IMR-90 (cell line): ENCODE measurements at places on chromosomes 11 and 22. TPM values are rescaled to one million over a fixed set of nuclear protein-coding genes. Genes with fewer than 3 reads are reported as not detected.

GRCh38 chr22:37623075-37624016, 14.7 kb downstream of the GGA1 start:
- DNase-seq: peak; percentile 43

- DNase-seq: no peak
Observed at GRCh38 chr22:24214467-24215285, 30.2 kb downstream of the GGT5 start.

DNA sequence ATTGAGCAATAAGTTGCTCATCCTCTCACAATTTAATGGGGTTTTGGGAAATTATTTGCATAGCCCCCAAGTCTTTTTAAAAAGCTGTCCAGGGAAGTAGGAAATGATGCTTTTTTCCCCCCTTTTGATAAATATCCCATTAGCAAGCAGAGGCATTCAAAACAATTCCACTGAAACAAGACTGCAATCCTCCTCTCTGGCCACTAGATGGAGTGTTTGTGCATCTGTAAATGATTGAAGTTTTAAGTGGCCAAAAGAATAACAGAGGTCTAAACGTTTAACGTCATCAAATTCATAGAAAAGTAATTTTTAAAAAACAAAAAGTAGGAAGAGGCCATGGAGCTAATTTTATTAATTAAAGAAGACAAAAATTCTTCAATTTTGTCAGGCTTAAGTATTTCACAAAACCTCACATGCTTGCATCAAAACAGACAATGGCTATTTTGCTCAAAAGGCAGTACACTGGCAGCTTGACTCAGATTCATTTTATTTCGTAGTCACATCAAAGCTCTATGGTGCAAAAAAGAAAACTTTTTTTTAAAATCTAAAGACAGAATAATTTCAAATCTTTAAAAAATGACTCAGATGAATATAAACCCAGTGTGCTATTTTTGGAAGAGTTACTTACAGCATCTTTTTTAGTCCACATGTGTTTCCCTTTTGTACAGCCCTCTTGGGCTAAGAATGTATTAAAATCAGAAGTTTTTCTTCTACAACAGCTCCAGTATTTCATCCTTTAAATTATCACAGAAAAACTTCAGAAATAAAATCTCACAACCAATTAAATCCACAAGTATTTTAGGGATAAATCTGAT, 17.8 kb downstream of the CHORDC1 start:
- DNase-seq: peak; percentile 66

DNA sequence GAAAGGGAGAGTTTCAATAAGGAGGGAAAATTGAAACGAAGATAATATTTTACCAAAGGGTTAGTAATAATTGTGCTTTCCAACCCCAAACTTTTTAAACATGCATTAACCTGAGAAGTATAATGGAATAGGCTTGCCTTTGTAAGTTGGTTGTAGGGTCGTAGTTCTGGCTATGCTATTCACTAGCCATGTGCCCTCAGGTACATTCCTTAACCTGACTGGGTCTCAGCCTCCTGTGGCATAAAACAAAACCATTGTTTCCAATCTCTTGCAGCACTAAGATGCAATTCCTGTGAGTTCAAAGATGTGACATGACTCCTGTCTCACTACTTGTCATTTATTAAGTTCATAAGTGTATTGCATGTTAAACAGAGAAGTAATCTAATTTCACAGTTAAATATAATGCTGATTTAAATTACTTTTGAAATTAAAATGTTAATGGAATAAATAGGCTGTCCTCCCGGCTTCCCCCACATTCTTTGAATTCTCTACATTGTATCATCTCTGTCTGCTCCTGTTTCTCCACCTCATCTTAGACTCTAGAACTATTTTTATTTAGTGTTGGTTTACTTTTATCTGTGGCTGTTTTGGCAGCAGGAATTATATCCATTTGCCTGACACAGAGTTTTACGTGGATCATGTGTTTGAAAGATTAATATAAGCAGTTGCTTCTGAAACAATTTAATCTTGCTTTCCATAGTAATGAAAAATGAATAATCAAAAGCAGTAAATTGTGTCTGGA, 216.3 kb downstream of the FAT3 start:
- no peak for DNase-seq

- DNase-seq: no peak
Observed at GRCh38 chr11:60371386-60371785, 6.9 kb upstream of the MS4A7 start.

GRCh38 chr11:9653871-9654270, 10.0 kb upstream of the SWAP70 start:
- no peak for DNase-seq

- no peak for DNase-seq
Observed at GRCh38 chr11:113173126-113173525, 141.3 kb upstream of the TTC12 start.

DNA sequence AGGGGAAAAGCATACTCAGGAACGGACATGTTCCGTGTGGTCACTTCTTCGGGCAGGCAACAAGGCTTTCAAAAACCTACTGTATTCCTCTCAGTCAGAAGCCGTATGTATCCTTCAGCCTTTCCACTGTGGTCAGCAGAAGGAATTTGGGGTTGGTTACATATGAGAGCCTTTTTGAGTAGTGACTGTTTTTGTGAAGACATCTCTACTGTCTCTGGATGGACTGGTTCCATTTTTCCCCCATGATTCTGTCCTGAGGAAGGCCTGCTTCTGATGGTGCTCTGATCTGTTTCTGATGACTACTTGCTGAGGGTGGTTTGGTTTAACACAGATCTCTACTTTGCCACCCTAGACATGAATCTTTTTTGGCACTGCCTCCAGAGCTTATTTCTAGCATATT, 63.7 kb upstream of the HORMAD2 start:
- peak; percentile 31 for DNase-seq

DNA sequence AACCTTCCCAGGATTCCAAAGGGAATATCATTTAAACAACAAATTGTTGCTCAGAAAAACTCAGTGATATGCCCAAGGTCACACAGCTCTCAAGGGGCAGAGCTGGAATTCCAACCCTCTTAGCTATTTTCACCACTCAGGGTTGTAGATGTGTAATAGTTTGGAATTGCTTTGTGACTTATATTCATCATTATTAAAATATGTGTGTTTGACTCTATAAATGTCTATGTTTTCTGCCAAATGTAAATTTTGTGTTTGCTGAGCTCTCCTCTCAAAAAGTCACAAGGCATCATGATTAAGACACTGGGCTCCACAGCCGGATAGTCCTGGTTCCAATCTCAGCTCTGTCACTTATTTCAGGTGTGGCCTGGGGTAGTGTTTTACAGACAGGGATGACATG, 407.3 kb downstream of the TMEM135 start:
- peak; percentile 67 for DNase-seq

GRCh38 chr11:126297004-126297403, 6.9 kb upstream of the DCPS start:
- DNase-seq: no peak

- DNase-seq: no peak
Observed at GRCh38 chr11:14140991-14141390, 178.5 kb downstream of the SPON1 start.

DNA sequence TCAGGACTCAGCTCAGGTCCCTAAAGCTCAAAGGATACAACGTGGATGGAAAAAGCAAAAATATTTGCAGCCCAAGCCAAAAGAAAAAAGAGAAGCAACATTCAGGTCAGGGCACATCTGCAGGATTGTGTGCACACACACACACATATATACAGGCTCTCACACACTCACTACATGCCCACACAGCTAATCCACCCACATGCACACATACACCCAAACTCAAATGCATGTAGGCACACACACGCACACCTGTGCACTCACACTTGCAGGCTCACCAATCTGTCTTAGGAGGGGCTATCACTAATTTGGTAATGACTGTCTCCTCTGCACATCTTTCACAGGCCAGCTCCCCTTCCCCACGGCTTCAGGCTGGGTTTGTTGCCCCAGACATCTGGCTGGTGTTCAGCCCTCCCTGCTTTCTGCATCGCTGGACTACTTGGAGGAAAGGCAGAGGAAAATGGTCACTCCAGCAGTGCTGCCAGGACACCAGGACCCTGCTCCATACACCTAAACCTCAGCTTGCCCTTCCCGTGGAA, 103.6 kb upstream of the DRD2 start:
- no peak for DNase-seq

DNA sequence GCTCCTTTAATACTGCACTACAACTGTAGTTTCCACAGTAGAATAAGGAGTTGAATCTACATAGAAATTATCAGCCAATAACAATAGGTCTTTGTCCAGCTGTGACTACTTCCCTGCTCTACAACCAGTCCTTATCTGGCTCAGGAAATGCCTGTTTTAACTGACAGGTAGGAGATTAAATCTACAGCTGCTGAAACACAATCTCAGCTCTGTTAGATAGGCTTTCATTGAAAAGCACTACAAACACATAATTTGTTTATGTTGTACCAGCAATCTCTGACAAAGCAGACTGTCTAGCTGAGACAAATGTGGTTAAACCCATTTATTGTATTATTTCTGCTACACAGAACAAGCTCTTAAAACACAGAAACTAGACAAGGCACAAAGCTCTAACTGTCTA, 230.0 kb downstream of the SOX6 start:
- DNase-seq: peak; percentile 30

DNA sequence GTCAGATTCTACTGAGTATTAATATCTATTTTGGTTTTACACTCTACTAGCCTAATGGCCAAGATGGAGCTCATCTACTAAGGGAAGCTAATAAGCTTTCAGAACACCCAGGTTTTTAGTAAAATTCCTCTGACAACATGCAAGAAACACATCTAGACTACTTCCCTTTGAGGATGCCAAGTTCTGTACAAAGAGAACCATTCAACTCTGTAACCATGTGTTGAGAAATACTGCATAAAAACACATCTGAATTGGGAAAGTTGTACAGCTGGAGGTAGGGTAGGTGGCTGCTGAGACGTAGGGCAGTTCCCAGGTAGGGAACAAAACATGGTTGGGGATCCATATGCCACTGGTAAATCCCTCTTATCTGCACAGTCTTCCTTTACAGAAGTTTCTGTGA, 66.2 kb downstream of the SC5D start:
- no peak for DNase-seq

- DNase-seq: no peak
Observed at GRCh38 chr22:46112405-46112804, 37.9 kb upstream of the PPARA start.

The MAPK8IP2 gene
- total RNA-seq: under 0.01 TPM in 2 replicates

The TMPRSS6 gene
- not detected in 2 replicates for total RNA-seq

The VPREB1 gene
- total RNA-seq: not detected in 2 replicates

The FUT4 gene
- total RNA-seq: 2.2 and 3.1 TPM in 2 replicates

The FAM181B gene
- not detected in 2 replicates for total RNA-seq

The C11orf52 gene
- total RNA-seq: 0.28 and 0.90 TPM in 2 replicates

The CYTH4 gene
- total RNA-seq: 0.28 and 0.36 TPM in 2 replicates

The C11orf16 gene
- total RNA-seq: not detected in 2 replicates

The F2 gene
- total RNA-seq: not detected in 2 replicates

The MMP27 gene
- total RNA-seq: not detected in 2 replicates

The PLAAT2 gene
- not detected in 2 replicates for total RNA-seq

The GNAZ gene
- total RNA-seq: 1.9 and 2.5 TPM in 2 replicates

The TUG1 gene
- 63.3 and 68.8 TPM in 2 replicates for total RNA-seq

The SPTY2D1 gene
- total RNA-seq: 35.8 and 36.6 TPM in 2 replicates

The MTFP1 gene
- total RNA-seq: 5.6 and 7.3 TPM in 2 replicates
